ENCODE measurements at places on chromosomes 1 and 21. TPM values are rescaled to one million over a fixed set of nuclear protein-coding genes. Genes with fewer than 3 reads are reported as not detected.

The CLCA4 gene
- not detected for total RNA-seq

The EXO1 gene
- total RNA-seq = 4.4 TPM

The ATP6V1G3 gene
- not detected for total RNA-seq

The AMPD1 gene
- 0.07 TPM for total RNA-seq

The SGIP1 gene
- 6.9 TPM for total RNA-seq

The TPTE gene
- not detected for total RNA-seq

The SLC66A1 gene
- 48.8 TPM for total RNA-seq

The DAB1 gene
- total RNA-seq = under 0.01 TPM

The AIRE gene
- total RNA-seq = 0.17 TPM

The C1orf167 gene
- total RNA-seq = not detected

The RHBG gene
- 0.55 TPM for total RNA-seq

The SH2D1B gene
- total RNA-seq = not detected

The MTMR11 gene
- total RNA-seq = 14.1 TPM

The IGSF5 gene
- total RNA-seq = 0.48 TPM

The CAPN9 gene
- 0.04 TPM for total RNA-seq

The LIN28A gene
- total RNA-seq = not detected

DNA sequence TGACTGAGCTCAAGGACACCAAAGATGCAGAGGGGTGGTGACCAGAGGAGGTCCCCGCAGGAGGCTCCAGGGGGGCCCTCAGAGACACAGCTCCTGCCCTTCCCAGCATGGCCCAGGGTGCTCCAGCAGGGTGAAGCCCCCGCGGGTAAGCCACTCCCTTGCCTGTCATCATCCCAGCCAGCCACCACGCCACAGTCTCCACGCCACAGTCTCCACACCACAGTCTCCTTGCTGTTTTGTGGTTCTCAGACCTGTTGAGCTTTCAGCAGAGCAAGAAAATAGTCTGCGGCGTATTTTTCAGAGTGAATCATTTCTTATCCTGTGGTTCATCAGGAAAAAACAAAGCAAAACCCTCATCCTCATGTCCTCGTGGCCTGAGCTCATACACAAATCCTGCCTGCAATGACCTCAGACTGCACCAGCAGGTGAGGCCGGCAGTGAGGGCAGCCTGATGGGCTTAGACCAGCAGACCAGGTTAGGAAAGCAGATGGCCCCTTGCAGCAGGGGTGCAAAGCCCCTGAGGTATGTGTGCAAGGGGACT, 25.7 kb upstream of the ABCG1 start:
- no peak for DNase-seq

DNA sequence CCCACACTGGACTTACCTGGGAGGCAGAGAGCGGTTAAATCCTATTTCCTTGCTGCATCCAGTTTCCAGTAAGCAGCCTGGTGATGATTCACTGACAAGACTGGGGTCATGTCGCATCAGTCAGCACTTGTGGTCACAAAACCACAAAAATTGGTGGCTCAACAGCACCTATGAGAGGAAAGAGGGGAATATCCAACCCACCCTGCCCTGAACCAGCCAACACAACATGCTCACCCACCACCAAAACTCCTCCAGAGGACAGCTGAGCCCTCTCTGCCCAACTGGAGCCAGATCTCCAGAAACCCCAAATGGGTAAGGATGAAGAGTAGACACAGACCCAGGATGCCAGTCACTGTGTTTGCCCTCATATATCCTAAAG, 64.0 kb downstream of the CD46 start:
- no peak for DNase-seq

- DNase-seq = no peak
These were observed 4.1 kb upstream of the TOE1 start for GRCh38 chr1:45335855-45336324.

DNA sequence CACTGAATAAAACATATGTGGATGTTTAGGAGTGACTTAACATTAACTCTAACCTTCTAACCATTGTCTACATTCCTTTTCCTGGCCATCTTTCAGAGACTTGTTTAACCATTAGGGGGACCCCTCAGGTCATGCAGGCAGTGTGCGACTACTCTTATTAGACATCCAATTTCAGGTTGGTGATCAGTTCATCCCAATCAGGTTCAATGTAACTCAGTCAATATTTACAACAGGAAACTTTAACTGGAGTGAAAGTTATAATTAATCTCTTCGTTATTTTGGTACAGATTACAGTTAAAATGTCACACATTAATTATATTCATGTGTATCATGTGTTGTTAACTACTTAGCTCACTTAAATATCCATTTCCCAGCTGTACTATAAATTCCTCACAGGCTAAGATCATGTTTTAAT, 68.8 kb upstream of the RGS1 start:
- DNase-seq = no peak

GRCh38 chr1:55428944-55429931, 214.1 kb upstream of the USP24 start:
- peak; percentile 99 for DNase-seq

GRCh38 chr21:38219049-38219628, 37.7 kb upstream of the KCNJ15 start:
- DNase-seq = no peak

- no peak for DNase-seq
These were observed 98.3 kb upstream of the ARHGEF16 start for GRCh38 chr1:3355894-3356826.

DNA sequence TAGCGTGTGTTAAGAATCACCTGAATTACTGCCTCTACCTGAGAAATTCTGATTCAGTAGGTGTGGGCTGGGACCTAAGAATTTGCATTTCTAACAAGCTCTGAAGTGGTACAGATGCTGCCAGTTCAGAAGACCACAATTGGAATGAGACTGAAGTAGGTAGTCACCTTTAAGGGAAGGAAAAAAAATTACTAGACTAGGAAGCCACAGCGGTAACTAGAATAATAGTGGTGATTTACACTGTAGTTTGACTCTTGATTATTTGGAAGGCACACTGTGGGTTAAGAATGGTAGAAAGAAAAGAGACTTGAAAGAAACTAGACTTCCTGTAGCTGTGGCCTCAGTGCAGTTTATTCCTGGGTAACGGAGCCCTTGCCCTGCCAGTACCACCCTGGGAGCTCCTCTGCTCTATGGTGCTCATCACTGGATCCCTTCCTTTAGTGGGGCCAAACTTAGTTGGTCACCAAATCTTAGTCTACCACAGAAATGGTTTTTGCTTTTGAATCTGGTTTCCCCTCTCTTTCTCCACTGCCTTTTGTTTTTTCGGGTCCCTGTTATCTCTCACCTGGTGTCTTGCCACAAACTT, 43.6 kb downstream of the ARID1A start:
- DNase-seq = no peak

DNA sequence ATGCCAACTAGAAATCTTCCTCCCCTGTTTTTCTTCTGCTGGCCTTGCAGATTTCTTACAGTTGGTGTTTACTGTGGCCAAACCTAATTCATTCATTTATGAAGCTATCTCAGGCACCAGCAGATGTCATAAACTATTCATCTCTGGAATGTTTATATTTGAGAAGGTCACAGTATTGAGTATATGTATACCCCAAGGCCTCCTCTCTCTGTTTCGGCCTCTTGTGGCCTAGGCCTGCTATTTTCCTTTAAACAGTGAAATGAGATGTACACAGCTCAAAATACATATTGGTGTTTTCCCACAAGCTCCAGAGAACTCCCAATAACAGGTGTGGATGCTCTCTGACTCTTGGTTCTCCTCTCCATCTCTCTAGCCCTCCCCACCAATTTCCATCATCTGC, 520.7 kb upstream of the CAMK1G start:
- DNase-seq = no peak

DNA sequence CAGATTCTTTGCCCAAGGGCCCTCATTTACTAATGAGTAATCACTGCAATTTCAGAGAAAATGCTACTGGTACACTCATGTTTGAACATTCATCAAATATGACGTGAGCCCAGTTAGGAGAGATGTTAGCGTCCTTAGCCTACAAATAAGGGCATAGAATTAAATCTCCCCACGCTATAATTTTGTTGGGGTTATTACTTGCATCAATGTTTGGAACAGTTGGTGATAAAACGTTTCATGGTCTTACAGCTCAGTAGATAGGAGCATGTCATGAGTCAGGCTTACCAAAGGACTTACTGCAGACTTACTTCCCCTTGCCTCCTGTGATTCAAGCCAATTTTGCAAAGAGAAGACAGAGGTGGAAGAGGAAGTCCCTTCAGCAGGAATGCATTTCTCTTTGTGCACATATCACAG, 304.0 kb downstream of the KIF26B start:
- DNase-seq = no peak

DNA sequence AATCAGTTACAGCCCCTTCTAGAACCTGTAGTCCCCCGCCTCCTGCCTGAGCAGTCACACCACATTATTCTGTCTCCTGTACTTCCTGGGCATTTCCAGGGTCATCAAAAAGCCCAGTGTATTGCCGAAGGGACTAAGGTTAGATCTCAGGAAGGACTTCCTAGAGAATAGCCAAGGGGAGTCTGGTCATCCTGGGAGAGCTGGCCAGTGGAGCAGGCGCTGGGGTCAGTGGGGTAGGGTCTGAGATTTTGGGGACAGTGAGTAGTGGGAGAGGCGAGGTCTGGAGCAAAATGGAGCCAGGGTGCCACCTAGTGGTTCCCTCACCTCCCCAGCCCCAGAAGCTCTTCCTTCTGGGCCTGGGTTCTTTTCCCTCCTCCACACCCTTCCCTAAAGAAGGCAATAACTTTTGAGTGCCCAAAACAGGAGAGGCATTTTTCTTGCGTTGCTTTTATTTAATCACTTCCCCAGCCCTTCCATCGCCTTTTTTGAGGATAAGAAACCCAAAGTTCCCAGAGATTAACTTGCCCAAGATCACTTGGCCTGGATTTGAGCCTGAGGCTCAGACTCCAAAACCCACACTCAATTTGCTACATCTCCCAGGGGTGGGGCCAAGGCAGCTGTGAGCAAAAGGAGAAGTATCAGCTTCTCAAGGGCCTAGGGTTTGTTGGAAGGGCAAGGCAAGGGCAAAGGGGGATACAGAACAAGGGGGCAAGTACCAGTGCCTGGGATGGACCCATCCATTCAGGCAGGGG, 7.3 kb upstream of the PMVK start:
- no peak for DNase-seq

DNA sequence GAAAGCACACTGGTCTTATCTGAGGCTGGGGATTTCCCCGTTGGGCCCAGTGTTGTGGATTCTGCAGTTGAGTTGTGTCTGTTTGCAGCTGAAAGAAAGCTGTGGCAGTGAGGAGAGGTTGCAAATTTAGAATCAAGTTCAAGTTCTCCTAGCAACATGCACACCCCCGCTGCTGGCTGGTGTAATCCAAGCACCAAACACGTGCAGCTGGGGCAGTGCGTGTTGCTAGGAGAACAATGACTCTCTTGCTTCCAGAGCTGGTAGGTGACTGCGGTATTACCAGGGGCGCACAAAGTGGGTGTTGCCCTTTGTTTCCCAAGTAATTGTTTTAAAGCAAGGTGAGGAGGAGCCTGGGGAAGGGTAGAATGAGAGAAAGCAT, 91.5 kb downstream of the IER5 start:
- no peak for DNase-seq

GRCh38 chr21:34684174-34684876, 15.5 kb downstream of the CLIC6 start:
- DNase-seq = no peak

GRCh38 chr1:151604291-151604690, 7.6 kb upstream of the SNX27 start:
- DNase-seq = no peak
